ENCODE measurements at places on chromosomes 3 and 15.
A peak's percentile ranks its signal among the peaks of the same experiment; 100 is the strongest.

DNA sequence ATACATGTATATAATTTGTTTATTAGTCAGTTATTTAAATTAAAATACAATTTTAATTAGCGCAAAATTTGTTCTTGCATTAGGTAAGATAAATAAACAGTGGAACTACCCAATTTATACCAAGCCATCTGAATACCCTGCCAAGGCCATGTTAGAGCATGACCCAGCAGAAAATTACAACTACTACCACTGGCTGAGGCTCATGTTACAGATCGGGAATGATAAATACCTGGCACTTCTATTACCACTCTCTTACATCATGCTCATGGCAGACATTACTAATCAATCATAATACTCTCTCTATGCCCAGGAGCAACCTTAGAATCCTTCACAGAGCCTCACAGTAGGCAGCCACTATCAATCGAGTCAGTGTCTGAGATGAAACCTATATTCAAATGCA, 21.2 kb upstream of the LMOD3 start:
- no peak for DNase-seq

DNA sequence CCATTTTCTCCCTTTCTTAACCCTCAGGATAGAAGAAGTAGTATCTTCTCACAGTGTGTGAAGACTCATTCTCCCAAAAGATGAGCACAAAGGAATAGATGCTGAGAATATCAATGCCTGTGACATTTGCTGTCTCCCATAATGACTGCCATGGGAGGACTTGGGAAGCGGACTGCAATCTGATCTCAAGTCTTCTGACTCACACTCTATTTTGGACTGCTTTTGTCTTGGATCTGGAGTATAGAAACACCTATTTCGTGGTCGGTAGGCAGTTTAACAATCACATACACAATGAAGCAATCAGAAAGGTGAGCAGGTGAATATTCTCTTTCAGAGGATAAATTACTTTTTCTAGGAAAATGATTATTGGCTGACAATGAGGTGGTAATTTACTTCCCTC, 852.0 kb downstream of the FHIT start:
- no peak for DNase-seq

DNA sequence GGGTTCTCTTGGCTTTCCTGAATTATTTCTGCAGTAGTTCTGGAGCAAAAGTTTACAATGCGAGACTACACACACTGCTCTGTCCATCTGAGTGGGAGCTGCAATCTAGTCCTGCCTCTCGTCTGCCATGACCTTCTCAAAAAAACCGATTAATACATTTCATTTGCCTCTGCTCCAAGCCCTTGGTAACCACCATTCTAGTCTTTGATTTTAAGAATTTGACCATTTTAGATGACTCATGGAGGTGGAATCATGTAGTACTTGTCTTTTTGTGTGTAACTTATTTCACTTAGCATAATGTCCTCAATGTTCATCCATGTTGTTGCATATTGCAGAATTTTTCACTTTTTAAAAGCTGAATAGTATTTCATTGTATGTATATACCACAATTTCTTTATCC, 356.9 kb downstream of the SV2B start:
- no peak for DNase-seq

DNA sequence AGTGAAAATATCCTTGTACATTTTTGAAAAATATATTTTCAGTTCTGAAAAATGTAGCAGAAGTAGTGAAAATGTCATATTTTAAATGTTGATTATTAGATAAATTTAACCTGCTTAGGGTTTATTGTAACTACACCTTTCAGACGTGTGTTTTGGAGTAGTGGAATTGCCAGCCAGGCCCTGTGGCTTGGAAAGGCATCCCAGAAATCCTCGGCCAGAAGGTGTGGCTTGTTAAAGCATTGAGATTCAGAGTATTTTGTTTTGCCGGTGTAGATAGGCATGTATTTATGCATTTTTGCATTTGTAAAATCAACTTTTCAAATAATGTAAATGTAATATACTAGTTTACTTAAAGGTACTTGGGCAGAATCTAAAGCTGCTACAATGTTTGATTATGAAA, 7.0 kb downstream of the EBLN2 start:
- DNase-seq: no peak

DNA sequence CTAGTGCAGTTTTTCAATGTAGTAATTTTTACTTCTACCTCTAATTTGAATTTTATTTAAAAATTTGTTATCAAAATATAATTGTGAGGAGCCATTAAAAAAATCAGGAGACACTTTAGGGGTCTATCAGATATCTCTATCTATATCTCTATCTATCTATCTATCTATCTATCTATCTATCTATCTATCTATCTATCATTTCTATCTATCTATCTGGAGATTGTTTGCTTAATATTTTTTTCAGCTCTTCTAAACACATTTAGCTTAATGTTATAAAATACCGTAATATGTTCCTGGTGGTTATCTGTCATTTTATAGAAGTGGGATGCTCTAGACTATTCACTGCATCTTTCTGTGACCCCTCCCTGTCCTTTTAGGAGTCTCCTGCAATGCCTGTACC, 193.7 kb upstream of the P2RY1 start:
- no peak for DNase-seq

GRCh38 chr3:43248185-43248583, 38.2 kb upstream of the SNRK start:
- DNase-seq: no peak

- no peak for DNase-seq
Observed at GRCh38 chr15:68470049-68470742, 38.2 kb upstream of the ITGA11 start.

- no peak for DNase-seq
Observed at GRCh38 chr3:126406389-126407296, 11.9 kb downstream of the CFAP100 start.

GRCh38 chr3:31945738-31946052, 35.4 kb downstream of the OSBPL10 start:
- DNase-seq: no peak

- no peak for DNase-seq
Observed at GRCh38 chr15:90463381-90463780, 66.3 kb upstream of the CRTC3 start.

DNA sequence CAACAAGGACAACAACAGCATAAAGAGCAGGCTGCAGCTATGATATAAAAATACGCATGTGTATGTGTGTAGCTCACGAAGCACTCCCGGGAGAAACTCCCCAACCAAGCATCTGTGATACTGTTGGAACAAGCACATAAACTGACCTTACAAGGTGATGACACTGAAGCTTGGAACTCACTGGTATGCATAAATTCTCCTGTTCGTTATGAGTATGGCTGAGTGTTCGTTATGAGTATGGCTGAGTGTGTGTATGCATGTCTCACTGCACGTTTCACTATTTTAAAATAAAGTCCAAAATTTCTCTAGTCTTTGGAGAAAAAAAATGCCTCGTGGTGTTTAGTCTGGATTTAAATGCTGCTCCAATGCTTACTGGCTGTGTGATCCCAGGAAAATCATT, 256.8 kb downstream of the RORA start:
- no peak for DNase-seq

GRCh38 chr15:31149088-31149505, 47.6 kb upstream of the TRPM1 start:
- no peak for DNase-seq

GRCh38 chr15:66193066-66193465, 60.5 kb downstream of the MEGF11 start:
- DNase-seq: no peak

- no peak for DNase-seq
Observed at GRCh38 chr15:68341760-68342725, 64.5 kb downstream of the FEM1B start.

GRCh38 chr3:88267-88666, 108.3 kb upstream of the CHL1 start:
- no peak for DNase-seq

- DNase-seq: no peak
Observed at GRCh38 chr15:40037721-40038120, 1.3 kb downstream of the SRP14 start.

- DNase-seq: no peak
Observed at GRCh38 chr15:66715181-66715624, 13.2 kb downstream of the SMAD6 start.

- DNase-seq: no peak
Observed at GRCh38 chr3:151410891-151411559, 26.5 kb upstream of the P2RY12 start.

DNA sequence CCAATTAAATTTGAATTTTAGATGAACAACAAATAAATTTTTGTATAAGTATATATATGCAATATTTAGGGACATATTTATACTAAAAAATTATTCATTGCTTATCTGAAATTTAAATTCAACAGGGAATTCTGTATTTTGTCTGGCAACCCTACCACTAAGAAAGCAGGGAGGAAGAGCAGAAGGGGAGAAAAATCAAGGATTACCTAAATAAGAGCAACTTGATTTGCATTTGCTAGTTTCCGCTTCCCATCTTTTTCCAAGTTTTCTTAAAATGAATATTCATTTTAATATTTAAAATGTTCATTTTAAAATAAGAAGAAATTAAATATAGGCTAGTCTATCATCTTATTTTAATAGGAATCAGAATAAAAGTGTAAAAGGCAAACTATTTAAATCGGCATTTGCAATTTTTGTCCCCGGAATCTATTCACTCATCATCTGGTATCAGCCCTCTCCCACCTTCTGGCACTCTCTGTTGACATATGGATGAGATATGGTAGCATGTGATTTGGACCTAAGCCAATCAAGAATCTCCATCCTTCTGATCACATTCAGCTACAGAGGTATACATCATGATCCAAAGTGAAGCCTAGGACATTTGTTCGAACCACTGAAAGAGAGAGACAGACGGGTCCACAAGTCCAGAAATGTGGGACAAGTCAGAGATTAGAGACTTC, 82.6 kb downstream of the TRANK1 start:
- no peak for DNase-seq

DNA sequence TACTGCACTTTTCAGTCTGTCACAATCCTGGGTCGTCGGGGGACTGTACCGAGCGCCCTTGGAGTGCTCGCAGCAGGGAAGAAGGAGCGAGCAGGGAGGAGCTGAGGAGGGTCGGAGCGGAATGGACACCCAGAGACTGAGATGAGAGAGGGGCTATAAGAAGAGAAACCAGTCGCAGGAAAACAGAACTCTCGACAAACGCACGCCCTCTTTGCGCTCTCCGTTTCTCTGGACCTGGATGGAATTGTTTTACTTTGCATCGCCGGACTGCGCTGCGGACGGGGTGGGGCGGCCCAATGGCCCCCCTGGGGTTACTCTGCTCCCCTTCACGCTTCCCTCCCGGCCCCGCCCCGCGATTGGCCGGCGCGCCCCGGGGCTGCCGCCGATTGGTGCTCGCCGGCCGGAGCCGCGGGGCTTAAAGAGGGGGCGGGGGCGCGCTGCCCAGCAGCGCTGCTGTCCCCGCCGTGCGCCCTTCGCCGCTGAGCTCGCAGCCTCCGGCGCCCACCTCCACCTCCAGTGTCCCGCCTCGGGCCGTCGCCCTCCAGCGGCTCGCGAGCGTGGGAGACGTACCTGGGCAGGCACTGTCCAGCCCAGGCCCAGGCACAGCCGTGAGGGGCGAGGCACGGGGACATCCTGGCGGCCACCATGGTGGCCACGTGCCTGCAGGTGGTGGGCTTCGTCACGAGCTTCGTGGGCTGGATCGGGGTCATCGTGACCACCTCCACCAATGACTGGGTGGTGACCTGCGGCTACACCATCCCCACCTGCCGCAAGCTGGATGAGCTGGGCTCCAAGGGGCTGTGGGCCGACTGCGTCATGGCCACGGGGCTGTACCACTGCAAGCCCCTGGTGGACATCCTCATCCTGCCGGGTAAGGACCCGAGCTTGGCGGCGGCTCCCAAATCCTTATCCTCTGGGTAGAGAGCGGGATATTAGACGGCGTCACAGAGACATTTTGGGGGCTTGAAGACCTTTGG, at the start of gene CLDN11:
TSS of gene CLDN11 (plus strand) at position 447 of the 977 bp plus-strand sequence. CDS start at position 646, 199 bp downstream.
- DNase-seq: no peak

GRCh38 chr3:57029924-57030323, 30.5 kb upstream of the SPATA12 start:
- no peak for DNase-seq

- DNase-seq: no peak
Observed at GRCh38 chr3:46482632-46483350, 15.0 kb upstream of the RTP3 start.

DNA sequence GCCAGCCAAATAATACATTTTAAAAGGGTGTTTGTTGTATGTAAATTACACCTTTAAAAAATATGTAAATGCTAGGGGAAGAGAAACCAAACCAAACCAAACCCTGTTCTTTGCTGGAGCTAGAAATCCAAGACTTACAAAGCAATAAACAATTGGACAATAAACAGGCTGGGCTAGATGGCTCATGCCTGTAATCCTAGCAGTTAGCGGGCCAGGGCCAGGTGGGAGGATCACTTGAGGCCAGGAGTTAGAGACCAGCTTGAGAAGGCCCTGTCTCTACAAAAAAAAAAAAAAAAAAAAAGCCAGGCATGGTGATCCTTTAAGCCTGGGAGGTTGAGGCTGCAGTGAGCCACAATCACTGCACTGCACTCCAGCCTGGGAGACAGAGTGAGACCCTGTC, 12.5 kb downstream of the STOML1 start:
- no peak for DNase-seq

DNA sequence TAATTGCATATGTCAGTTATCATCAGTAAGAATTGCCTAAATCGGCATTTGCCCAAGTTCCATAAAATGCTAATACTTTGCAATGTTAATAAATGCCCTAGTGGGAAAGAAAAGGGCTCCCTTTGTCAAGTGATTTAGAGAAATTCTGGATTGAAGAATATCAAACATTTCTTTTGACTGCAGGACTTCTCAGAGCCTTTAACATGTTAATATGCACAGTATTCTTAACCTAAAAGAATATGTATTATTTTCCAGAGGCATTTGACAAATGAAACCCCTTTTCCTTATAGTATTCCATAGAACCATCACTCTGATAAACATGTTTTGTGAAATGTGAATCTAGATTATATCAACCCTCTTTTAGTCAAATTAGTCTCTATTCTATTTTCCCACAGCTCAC, 452.2 kb upstream of the WNT5A start:
- DNase-seq: no peak

DNA sequence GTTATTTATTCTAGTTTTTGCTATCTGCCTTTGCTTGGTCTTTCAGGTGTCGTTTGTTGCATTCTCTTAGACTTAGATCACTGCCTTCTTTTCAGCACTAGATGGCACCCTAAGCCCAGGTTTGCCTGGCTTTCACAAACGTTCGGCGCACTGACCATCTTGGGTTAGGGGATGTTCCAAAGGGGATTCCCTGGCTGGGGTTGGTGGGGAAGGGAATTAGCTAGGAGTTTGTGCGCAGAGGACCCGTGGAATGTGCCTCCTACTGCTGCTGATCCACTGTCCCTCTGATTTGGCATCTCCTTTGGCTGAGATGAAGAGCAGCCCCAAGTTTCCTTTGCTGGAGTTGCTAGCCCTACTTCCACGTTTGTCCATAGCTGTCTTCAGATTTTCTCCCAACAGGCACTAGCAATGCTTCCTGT, 33.9 kb downstream of the PFN2 start:
- DNase-seq: peak; percentile 56

GRCh38 chr3:22960105-22960984, 242.8 kb upstream of the UBE2E2 start:
- no peak for DNase-seq

GRCh38 chr15:89714775-89715174, 24.2 kb downstream of the WDR93 start:
- no peak for DNase-seq

GRCh38 chr3:136535906-136536305, 216.3 kb downstream of the STAG1 start:
- no peak for DNase-seq

GRCh38 chr15:100111125-100112060, 230.4 kb downstream of the ADAMTS17 start:
- DNase-seq: peak; percentile 3

All from CD4-positive, alpha-beta T cell treated with Interleukin-2 at 100 ng/mL for 4 hours (primary cell).